Stimulated activated naive CD4-positive, alpha-beta T cell treated with Interleukin-2 at 50 U/mL for 16 hours (primary cell): ENCODE measurements at places on chromosomes 2 and 18.

DNA sequence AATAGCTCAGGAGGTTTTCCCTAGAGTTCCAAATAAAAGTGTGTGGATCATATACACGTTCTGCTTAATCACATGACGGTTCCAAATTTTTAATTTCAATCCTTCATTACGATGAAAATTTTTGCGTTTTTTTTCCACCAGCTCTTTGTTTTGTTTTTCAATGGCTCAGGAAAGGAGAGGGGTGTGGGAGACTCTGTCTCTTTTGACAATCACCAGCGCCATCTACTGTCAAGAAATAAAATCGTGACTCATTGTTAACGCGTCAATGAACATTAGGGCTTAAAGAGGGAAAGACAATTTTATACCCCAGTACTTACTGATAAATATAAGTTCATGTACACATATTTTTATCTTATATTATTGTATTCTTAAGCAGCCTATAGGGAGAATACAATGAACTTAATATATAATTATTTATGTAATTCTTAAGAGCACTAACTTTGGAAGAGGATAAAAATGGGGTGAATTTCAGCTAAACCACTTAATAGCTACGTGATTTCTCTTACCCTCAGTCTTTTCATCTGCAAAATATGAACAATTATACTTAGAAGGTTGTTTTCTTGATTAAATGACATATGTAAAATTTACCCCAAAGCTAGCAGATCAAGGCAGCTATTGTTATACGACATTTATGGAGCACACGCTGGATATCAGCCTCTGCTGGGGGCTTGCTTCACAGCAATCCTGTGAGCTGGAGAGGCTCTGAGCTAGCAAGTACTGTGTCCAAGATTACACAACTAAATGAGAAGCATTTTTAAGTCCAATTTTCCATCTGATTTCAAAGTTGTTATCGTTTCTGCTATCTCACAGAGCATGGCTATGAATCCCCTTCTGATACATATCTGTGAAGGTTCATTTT is 47.4 kb upstream of the RMDN2 start:
- DNase-seq = no peak

DNA sequence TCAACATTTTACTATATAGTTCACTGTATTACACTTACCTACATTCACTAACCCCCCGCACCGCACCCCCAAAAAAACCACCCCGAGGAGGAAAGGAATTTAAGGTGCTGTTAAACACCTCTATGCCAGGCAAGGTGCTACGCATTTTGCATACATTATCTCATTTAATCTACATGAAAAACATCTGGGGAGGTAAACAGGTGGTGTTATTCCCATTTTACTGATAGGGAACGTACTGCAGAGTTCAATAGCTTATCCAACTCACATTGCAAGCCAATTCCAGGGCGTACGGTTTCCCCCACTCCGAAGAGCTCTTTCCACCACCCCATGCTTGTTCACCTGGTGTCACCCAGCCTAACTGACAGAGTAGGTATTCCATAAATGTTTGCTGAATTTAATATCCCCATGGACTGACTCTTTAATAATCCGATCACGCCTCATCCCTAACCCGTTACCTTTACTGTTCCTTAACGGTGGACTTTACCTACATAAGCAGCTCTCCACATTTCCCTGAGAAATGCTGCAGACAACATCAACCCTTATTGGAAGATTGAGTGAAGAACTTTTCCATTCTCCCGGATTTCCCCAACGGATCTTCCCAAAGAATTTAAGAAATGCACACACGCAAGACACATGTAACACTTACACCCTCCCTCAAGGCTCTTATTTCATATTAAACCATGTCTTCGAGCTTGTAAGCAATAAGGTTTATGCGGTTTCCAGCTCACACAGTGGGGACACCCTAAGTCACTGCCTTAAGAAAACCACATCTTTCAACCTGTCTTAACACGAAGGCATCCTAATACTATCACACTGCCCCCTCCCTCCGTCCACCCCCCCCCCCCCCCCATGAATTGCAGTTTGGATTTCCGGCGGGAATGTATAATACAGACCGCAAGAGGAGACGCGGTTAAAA is 1.2 kb downstream of the RAPH1 start:
- DNase-seq = no peak

DNA sequence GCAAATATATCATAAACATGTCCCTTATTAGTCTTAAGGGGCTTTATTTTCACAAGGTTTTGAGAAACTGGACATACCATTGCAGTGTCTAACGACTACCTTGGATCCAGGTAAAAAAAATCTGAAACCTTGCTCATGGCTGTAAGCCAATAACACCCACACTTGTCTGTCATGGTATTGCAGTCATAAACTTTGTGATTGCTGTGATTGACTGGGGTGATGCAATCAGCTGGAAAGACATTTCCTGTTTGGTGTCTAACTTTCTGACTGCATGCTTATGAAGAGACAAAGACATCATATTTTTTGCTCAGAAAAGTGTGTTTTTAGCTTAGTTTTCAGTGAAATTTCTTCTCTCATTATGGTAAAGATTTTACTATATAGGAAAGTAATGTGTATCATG is 635.0 kb downstream of the TSN start:
- no peak for DNase-seq

DNA sequence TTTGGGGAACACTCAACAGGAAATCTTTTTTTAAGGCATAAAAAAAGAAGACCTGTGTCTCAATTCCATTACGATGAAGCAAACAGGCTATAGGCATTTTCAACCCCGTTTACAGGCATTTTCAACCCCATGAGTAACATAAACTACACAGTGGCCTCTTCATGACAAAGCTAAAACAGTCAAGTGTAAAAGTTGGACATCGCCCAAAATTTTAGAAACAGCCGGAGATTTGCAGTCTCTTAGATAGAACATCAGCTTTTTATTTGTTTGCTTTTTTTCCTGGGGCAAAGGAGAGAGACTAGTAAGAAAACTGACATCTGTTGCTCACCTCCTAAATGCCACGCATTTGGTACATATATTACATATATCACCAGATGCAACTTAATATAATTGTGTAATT is 173.7 kb downstream of the CMPK2 start:
- DNase-seq = no peak

- DNase-seq = no peak
Observed at GRCh38 chr2:241820625-241821384, 11.8 kb downstream of the NEU4 start.

DNA sequence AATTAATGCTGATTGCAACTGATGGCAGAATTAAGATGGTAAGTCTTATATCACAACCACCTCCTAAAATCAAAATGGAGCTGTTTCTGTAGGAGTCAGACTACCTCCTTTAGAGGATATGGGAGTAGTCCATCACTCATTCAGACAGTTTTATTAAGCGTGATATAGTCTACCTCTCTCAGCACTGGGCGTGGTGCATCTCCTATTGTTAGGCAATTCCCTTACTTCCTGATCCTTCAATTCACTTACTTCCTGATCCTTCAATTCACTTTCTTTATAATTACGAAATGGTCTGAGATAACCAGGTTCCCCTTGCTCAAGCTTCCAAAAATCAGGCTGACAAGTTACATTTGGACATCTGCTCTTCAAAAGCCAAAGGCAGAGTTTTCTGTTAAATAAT is 31.9 kb downstream of the ATP8B1 start:
- no peak for DNase-seq

GRCh38 chr2:72982219-72982618 is 64.9 kb downstream of the EMX1 start:
- DNase-seq = no peak

DNA sequence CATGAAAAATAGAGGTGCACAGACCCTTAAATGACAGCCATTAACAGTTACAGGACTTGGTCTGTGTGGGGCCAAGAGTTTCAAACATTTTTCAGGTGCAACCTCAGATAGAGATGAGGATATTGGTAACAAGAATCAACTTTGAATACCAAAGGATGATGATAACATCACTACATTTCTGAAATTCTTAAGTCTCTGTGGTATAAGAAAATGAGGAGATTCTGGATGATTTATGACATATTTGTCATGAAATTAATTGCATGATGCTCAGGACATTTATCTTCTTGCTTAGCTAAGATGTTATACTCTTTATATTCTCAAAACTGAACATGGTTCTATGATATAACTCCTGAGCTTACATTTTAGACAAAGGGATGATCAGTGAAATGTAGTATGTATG is 471.8 kb upstream of the CWC22 start:
- DNase-seq = no peak

DNA sequence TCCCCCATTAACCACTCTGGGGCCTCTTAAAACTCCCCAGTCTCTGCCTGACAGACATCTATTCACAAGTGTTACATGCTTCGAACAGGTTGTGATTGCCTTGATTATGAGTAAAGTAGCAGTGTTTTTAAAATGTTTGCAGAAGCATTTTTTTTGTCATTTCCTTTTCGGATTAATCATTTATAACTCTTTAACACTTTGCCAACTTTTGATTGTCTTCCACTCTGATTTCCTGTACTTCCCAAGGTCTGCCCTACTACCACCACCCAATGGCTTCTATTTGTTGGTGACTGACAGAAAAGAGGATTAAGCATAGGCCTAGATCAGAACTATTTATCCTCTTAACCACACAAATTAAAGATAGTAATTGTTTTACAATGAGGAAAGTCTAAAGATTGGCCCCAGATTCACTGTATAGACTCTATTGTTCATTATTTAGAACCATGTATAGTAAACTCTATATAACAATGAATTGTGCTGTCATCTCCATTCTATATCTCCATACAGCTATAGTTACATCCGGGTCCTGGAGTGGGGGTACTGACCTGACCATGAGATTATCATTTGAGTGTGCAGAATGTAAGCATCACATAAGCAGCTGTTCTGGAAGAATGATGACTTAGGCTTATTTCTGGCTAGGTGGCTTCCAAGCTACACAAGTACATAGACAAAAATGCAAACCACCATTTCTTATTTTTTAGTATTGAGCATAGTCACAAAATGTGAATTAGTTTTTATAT is 110.3 kb upstream of the RBMS1 start:
- DNase-seq = no peak

- no peak for DNase-seq
Observed at GRCh38 chr2:40716879-40717278, 265.0 kb upstream of the SLC8A1 start.

DNA sequence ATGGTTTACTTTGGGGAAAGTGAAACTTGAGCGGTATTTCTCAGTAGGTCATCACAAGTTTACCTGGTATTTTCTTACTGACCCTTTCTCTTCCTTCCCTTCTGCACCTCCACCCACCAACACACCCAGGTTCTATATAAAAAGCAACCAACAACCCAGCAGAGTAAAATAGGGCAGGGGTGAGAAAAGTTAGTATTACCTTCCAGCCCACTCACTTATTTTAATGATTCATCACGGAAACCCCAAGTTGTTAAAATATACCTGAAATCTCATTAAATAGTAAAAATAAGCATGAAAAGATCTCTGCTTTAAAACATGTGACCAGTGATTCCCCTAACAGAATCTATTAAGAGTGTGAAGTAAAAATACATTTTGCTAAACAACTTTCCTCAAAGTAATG is 306.1 kb downstream of the ZEB2 start:
- no peak for DNase-seq

DNA sequence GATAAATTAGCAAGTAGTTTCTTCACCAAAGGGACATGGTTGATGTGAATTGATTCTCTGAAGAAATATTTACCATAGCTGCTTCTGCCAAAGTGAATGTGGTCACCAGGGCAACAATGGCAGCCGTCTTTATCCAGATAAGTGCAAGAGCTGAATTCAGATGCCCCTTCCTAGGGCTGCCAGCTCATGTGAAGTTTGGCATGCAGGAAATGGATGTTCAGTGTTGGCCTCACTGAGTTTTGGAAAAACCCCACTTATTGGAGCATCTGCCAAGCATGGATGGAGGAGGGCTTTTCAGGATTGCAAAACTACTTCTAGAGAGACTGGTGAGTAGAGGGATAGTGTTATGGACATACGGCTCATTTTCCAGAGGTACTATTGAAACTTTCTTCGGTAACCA is 80.8 kb downstream of the FMNL2 start:
- no peak for DNase-seq

GRCh38 chr2:189662669-189663226 is 1.5 kb downstream of the ASNSD1 start:
- DNase-seq = no peak

- no peak for DNase-seq
Observed at GRCh38 chr2:177239932-177240630, 24.4 kb downstream of the NFE2L2 start.

- no peak for DNase-seq
Observed at GRCh38 chr2:71714601-71715240, 261.4 kb downstream of the DYSF start.

DNA sequence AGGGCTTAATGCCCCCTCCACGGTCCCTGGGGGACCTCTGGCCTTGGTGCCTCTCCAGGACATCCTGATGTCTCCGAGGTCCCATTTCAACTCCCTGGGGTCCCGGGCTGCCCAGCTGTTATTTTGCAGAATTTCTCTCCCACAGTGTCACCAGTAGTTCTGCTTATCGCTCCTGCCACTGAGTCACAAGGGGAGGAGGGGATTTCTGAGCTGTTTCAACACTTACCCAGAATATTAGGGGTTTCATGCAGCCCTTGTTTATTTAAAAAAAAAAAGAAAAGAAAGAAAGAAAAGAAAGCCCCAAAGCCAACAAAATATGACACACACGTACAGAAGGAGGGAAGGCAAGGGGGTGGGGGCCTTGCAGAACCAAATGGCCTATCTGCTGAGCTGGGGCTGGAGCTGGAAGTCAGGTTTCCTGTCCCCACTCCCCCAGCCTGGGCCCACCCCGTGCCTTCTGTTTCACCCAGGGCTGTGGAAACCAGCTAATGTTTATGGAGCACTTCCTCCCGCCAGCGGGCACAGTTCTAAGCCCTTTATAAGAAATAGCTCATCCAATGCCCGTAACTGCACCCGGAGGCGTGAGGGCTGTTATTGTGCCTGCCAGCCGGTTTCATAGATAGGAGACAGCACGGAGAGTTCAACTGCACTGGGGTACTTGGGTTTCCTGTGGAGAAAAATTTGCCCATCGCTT is 8.4 kb upstream of the ARID5A start:
- peak; percentile 77 for DNase-seq

DNA sequence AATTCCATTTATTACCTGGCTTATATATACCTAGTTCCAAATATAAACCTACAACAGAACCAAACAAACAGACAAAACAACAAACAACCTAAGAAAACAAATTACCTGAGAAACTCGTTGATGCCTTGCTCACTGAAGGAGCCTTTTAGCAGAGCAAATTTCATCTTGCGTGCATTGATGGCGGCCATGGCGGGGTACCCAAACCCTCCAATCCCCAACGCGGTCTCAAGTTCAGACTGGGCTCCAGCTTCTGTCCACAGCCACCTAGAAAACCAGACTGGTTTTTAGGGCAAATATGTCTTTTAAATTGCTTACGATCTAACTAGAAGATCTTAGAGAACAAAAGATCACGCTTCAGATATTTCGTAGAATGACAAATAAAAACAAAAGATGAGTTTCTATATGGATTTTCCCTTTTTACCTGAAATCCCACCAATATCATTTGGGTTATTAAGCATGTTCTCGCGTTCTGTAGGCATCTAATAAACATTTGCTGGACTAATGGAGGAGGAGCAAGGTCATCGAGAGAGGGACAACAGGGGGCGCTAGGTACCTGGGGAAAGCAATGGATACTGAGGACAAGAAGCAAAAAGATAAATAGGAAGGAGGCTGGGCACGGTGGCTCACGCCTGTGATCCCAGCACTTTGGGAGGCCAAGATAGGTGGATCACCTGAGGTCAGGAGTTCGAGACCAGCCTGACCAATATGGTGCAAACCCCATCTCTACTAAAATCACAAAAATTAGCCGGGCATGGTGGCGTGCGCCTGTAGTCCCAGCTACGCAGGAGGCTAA is 25.2 kb downstream of the PDIA6 start:
- DNase-seq = peak; percentile 17
